ENCODE measurements at places on chromosomes 7 and 10.

GRCh38 chr7:43750016-43750887, 8.2 kb upstream of the BLVRA start:
- peak; percentile 82 for DNase-seq

DNA sequence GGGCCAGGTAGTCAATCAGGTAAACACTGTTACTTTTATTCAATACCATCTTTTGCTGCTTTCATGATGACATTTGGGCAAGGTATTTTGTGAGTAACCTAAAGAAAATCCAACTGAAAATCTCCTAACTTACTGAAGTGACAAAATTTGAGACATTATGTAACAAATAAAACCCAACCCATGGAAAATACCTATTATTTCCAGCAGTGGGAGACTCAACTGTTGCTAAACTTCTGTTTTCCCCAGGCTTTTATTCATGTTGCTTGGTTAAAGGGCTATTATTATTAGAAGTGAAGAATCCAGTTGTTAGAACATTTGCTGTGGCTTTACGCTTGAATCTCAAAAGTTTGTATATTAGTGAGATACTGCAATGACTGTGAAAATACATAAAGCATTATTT, 215.9 kb downstream of the MDFIC start:
- DNase-seq, result no peak

GRCh38 chr7:28729281-28729680, 228.8 kb downstream of the TRIL start:
- no peak for DNase-seq

- DNase-seq, result no peak
Measured at GRCh38 chr10:102491136-102491535, 11.4 kb downstream of the ACTR1A start.

GRCh38 chr7:69205581-69205980, 392.7 kb upstream of the AUTS2 start:
- DNase-seq, result no peak

DNA sequence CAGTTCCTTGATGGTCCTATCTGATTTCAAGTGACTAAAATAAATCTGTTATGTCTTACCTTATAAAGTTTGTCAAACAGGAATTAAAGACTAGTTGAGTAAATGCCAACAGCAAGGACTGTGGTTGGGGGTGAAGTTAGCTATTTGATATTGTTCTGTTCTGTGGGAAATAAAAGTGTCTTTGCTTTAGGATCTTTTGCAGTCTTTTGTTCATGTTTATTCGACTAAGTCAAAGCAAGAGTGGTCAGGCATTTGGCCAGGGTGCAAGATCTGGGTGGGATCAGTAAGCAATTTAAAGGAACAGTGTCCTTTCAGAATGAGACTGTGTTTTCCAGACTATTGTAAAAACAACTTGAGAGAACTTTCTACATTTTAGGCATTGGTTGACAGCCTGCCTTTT, at the start of gene COL28A1:
Gene COL28A1, minus strand, starts transcription at position 183 of the 400 bp plus-strand sequence. CDS start 2,998 bp downstream, outside the sequence.
- DNase-seq, result no peak

DNA sequence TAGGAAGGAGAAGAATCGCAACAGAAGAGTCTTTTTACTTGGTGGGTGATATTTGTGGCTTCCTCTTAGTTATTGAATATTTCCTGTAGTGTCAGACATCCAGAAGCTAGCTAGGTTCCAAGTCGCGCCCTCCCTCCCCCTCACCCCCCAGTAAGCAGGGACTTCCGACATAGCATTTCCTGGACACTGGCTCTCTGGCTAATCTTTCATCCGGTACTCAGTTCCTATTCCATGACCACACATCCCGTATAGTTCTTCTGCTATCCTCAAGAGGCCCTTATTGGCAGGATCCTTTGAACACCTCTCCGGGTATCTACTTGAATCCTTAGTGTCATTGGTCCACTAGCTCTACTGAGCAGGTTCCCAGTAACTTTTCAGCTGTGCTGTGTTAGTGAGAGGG, 167.8 kb downstream of the HDAC9 start:
- DNase-seq, result no peak

DNA sequence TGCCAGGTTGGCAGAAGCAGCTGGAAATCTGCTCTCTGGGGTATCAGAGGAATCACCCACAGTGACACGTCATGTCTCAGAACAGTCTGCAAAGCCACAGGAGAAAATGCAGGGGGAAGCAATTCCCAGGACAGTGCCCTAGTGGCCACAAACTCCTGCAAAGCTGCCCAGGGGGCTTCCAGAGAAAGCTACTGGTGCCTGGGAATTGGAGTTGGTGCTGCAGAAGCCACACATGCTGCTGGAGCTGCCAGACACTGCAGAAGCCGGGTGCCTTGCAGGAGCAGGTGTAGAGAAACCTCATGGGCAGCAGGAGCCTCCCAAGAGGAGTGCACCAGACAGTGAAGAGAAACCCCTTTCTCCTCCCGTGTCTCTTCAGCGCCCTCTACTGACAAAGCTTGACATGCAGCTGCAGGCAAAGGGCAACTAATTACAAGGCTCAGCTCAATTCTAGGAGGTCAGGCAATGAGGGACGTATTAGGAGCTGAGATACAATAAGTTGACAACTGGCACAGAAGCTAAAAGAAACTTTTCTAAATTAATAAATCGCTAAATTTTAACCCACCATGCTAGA, 30.2 kb upstream of the NUB1 start:
- no peak for DNase-seq

- DNase-seq, result no peak
Measured at GRCh38 chr10:111106081-111106480, 29.3 kb downstream of the ADRA2A start.

DNA sequence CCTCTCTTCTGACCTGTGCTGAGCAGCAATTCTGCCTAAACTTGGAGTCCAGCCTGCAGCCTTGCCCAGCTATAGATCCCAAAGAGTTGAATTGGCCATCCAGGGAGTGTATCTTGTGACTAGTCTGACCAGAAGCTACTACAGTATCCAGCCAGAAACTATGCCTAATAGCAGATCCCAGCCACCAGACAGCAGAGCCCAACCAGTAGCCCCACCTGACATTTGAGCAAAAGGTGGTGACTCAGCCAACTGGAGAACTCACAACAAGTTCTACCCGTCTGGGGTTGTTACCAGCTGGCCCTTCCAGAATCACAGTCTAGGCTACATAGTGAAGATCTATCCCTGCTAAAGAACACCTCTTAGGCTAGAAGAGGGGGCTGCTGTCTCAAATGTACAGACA, 315.0 kb downstream of the CRPPA start:
- DNase-seq, result no peak

DNA sequence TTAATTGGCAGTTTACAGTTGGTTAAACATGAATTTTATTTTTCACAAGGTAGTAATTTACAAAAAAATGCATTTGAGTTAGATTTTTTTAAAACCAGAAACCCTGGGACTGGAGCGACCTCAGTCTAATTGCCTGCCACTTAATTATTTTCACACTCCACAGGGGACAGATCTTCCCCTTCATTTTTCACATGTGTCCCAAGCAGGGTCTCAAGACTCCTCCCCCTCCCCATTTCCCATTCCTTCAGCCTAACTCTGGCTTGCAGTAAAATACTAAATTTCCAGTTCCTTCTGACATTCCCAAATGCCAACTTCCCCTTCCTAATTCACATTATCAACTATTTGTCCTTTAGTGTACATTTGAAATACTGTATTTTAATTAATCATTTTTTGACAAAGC, 948 bp downstream of the ZNF138 start:
- DNase-seq, result no peak

GRCh38 chr10:32376771-32377170, 29.8 kb upstream of the EPC1 start:
- no peak for DNase-seq

DNA sequence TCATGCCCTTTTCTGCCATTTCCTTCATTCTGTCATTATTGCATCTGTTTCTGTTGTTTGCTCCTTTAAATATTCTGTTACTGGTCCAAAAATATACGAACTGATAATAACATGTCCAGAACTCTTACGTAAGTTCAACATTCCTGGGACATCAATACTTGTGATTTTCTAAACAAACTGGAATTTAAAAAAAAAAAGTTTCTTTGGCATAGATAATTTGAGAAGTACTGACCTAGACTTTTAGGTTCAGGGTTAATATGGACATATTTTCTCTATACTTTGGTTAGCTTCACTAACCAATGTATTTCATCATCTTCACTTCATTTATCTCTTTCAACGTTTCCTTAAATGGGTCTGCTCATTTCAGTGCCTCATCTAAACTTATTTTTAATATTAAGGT, 147.3 kb downstream of the JMJD1C start:
- no peak for DNase-seq

GRCh38 chr10:92914478-92915325, 66.4 kb downstream of the EXOC6 start:
- DNase-seq, result peak; percentile 23

- no peak for DNase-seq
Measured at GRCh38 chr10:131686781-131687420, 213.9 kb upstream of the PPP2R2D start.

DNA sequence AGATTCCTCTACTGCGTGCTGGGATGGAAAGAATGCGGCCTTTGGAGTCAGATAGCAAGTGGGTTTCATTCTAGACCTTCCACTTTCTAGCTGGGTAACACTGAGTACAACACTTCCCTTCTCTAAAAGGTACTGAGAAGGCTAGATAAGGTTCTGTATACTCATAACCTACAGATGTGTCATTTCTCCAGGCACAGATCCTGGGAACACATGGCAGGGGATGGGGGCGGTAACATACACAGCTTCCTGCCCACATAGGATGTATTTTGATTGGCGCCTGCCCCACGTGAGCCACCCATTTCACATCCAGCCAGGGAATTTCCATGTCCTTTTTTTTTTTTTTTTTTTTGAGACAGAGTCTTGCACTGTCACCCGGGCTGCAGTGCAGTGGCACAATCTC, 31.8 kb downstream of the KLRG2 start:
- DNase-seq, result no peak

GRCh38 chr10:8417631-8418030, 363.1 kb downstream of the GATA3 start:
- no peak for DNase-seq

GRCh38 chr7:138752518-138753149, 45.2 kb upstream of the TMEM213 start:
- DNase-seq, result peak; percentile 22

GRCh38 chr10:97175586-97175985, 10.2 kb downstream of the SLIT1 start:
- DNase-seq, result no peak

- DNase-seq, result no peak
Measured at GRCh38 chr10:70575486-70575873, 27.1 kb downstream of the PRF1 start.

GRCh38 chr10:121260377-121260776, 337.9 kb downstream of the FGFR2 start:
- no peak for DNase-seq

GRCh38 chr7:76281706-76282343, 20.6 kb upstream of the HSPB1 start:
- DNase-seq, result no peak

DNA sequence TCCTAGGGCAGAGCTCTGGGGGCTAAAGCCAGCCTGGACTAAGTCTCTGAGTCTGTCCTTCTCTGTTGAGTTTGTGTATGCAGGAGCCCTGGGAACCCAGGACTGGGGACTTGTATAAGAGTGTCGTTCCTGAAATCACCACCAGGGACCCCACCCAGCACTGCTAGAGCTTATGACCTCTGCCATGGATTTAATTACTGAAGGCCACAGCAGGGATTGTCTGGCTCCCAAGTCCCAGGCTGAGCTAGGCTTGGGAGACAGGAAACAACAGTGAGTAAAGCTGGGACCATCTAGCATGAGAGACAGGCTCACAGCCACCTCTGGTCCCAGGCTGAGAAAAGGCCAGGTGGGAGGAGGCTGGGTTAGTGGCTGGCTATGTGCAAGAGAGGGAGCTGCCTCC, 1.4 kb upstream of the TSPAN15 start:
- DNase-seq, result no peak

- no peak for DNase-seq
Measured at GRCh38 chr7:114650491-114650890, 235.9 kb downstream of the FOXP2 start.

DNA sequence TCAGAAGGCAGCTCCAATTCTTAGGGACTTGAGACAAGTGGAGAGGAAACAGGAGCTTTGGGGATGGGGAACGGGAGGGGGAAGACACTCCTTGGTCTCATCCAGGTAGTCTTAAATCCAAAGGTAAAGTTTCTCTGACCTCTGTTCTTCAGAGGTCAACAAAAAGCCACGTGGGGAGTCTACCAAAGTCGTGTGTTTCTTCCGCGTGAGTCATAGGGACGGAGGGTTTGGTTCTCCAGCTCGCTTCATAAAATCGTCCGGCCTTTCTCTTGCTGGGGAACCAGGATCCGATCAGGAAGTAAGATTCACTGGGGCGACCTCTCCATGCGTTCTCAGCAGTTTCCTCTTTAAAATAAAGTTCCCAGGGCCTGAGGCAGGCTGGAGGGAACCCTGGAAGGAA, 275.7 kb downstream of the TCERG1L start:
- no peak for DNase-seq

- no peak for DNase-seq
Measured at GRCh38 chr10:30550967-30551815, 78.4 kb downstream of the LYZL2 start.

- DNase-seq, result no peak
Measured at GRCh38 chr10:64365663-64366062, 844.5 kb downstream of the REEP3 start.

- no peak for DNase-seq
Measured at GRCh38 chr10:20207653-20208052, 391.4 kb downstream of the PLXDC2 start.

DNA sequence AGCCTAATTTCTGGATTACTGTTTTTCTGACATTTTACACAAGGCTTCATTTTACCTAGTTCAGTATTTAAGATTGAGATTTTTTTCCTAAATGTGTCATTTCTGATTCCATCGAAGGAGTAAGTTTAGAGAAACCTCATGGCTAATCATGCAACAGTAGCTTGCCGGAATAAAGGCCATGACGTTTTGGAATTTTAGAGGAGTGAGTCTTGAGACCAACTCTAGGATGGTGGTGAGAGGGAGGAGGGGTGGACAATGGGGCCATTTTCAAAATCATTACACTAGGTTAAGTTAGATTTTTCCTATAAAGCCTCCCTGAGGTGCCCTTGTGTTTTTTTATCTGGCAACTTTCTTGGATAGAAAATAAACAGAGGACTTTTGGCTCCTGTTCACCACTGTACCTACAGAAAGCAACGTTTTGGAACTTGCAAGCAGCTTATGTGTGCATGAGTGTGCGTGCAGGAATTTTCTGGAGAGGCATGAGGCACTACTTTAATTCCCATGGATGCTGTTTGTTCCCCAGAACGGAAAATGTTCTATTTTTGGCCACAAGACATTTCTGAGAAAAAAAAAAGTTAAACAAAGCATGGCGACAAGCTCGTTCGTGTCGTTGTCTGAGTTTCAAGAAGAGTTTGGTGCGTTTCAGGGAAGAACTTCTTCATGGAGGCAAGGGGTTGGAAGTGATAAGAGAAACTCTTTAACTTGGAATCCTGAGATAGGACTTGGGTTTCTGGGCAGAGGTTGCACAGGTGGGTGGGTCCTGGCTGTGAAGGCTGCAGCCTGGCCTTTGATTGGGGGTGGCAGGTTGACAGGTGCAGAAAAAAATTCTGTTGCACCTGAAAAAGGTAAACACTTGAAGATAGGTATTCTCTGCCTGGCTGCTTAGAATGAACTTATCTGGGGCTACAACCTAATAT, 178.1 kb downstream of the PTEN start:
- peak; percentile 31 for DNase-seq

GRCh38 chr7:27922907-27923641, 183.1 kb downstream of the TAX1BP1 start:
- DNase-seq, result peak; percentile 59

- DNase-seq, result peak; percentile 66
Measured at GRCh38 chr7:43112941-43113621, 634 bp downstream of the HECW1 start.
